ENCODE measurements at places on chromosomes 7 and 10.

DNA sequence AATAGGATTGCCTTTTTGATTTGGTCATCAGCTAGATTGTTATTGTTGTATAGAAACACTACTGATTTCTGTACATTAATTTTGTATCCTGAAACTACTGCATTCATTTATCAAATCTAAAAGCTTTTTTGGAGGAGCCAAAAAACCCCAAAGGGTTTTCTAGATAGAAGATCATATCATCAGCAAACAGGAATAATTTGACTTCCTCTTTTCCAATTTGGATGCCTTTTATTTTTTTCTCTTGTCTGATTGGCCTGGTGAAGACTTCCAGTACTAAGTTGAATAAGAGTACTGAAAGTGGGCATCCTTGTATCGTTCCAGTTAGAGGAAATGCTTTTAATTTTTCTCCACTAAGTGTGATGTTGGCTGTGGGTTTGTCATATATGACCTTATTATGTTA is 10.6 kb upstream of the ENTPD7 start:
- no peaks in the 10 kb centered on the region for H3K4me1 ChIP-seq
- H3K27me3 ChIP-seq = no peaks in the 10 kb centered on the region
- H3K27ac ChIP-seq = no peak overlapping the region
- DNase-seq = no peak
- no peaks in the 10 kb centered on the region for H3K36me3 ChIP-seq
- H3K4me3 ChIP-seq = no peak overlapping the region

DNA sequence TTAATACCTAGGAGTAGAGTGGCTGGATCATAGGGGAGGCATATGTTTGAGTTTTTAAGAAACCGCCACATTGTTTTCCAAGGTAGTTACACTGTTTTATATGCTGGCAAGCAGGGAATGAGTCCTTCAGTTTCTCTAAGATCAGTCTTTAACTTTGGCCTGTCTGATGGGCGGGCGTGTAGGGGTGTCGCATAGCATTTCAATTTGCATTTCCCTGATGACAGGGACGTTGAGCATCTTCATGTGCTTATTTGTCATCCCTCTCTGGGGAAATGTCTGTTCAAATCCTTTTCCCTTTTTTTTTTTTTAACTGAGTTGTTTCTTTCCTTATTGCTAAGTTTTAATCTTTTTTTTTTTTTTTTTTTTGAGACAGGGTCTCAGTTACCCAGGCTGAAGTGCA is 9.8 kb downstream of the MTG1 start:
- no peak overlapping the region for H3K4me3 ChIP-seq
- no peak overlapping the region for H3K27ac ChIP-seq
- no peaks in the 10 kb centered on the region for H3K27me3 ChIP-seq
- H3K36me3 ChIP-seq = no peaks in the 10 kb centered on the region

GRCh38 chr7:143882604-143883078 is 19.3 kb downstream of the TCAF1 start:
- DNase-seq = peak; percentile 85
- peak overlapping the region; percentile 87 for H3K27ac ChIP-seq
- peaks cover 3% of the 10 kb centered on the region for H3K36me3 ChIP-seq
- H3K27me3 ChIP-seq = no peaks in the 10 kb centered on the region

GRCh38 chr7:19701471-19701870 is 7.4 kb downstream of the POLR1F start:
- no peak overlapping the region for H3K27ac ChIP-seq
- H3K27me3 ChIP-seq = no peaks in the 10 kb centered on the region
- no peaks in the 10 kb centered on the region for H3K4me1 ChIP-seq

GRCh38 chr10:131017566-131018285 is 293.8 kb downstream of the TCERG1L start:
- H3K27me3 ChIP-seq = peaks cover 16% of the 10 kb centered on the region
- H3K36me3 ChIP-seq = no peaks in the 10 kb centered on the region

DNA sequence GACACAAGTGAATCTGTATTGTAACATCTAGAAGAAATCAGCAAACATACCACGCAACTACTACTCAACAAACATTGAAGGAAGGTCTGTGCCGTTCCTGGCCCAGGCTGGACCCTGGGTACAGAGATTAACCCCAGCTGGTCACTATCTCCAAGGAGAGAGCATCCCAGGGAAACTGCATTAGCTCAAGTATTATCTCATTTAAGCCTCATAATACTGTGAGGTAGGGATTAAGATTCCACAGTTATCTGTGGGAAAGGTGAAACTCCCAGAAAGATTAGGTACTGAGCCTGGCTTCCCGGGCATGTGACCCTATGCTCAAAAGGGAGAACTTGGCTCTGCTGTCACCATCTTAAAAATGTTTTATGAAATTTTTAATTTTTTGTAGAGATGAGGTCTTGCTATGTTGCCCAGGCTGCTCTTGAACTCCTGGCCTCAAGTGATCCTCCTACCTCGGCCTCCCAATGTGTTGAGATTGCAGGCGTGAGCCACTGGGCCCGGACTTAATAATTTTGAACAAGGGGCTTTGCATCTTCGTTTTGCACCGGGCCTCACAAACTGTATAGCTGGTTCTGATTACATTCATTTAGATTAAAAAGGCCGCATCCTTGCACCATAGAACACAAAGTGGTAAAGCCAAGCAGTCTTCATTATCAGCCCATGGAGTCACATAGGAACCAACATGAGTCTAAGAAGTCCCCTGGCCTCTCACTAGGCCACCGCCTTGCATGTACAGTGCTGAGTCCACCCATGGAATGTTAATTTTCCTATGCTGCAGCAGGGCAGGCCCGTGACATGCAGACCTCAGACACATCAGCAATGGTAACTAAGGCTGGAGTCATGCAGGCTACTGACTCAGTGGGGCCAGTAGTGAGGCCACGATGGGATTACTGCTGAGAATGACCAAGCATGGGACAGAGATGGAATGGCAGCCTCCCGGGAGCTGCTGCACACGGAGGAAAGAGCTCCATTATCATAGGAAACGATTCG is 5.5 kb upstream of the CTBP2 start:
- peaks cover 7% of the 10 kb centered on the region for H3K4me1 ChIP-seq
- H3K4me3 ChIP-seq = no peak overlapping the region
- H3K27me3 ChIP-seq = no peaks in the 10 kb centered on the region
- DNase-seq = no peak
- H3K27ac ChIP-seq = no peak overlapping the region

GRCh38 chr7:1761097-1761496 is 91.0 kb downstream of the ELFN1 start:
- H3K27me3 ChIP-seq = no peaks in the 10 kb centered on the region
- H3K36me3 ChIP-seq = no peaks in the 10 kb centered on the region
- H3K4me1 ChIP-seq = no peaks in the 10 kb centered on the region
- DNase-seq = no peak

GRCh38 chr10:15852111-15852557 is 8.2 kb downstream of the MINDY3 start:
- no peak overlapping the region for H3K4me3 ChIP-seq
- H3K27me3 ChIP-seq = no peaks in the 10 kb centered on the region
- no peak overlapping the region for H3K27ac ChIP-seq
- DNase-seq = no peak
- peaks cover 21% of the 10 kb centered on the region for H3K4me1 ChIP-seq

DNA sequence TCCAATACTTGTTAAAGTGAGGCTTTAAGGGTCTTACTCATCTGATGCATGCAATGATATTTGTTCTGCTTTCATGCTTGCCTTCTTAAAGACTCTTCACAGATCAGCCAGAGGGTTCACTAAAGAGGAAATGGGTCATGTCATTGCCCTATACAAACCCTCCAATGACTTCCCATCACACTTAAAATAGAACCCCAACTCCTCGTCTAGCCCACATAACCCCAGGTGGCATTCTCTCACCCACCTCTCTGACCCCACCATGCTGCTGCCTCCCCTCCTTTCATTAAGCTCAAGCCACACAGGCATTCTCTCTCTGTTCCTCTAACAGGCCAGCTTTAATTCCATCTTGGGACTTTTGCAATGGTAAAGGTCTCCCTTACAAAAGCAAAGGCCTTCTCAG is 253.6 kb downstream of the GRID1 start:
- no peaks in the 10 kb centered on the region for H3K4me1 ChIP-seq
- H3K4me3 ChIP-seq = no peak overlapping the region
- no peak overlapping the region for H3K27ac ChIP-seq
- no peaks in the 10 kb centered on the region for H3K36me3 ChIP-seq
- H3K27me3 ChIP-seq = peaks cover 3% of the 10 kb centered on the region
- DNase-seq = no peak

GRCh38 chr10:123536176-123536845 is 129.8 kb upstream of the GPR26 start:
- DNase-seq = no peak
- H3K36me3 ChIP-seq = no peaks in the 10 kb centered on the region
- no peak overlapping the region for H3K27ac ChIP-seq
- H3K4me1 ChIP-seq = no peaks in the 10 kb centered on the region

DNA sequence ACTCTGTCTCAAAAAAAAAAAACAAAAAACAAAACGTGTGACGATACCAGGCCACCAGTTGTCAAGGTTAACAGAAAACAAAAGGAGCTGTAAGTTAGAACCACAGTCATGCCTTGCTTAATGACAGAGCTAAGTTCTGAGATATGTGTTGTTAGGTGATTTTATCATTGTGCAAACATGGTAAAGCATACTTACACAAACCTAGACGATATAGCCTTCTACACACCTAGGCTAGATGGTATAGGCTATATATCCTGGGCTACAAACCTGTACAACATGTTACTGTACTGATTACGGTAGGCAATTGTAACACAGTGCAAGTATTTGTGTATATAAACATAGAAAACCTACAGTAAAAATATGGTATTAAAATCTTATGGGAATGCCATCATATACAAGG is 564.2 kb downstream of the HTR7 start:
- no peak for DNase-seq
- H3K4me1 ChIP-seq = no peaks in the 10 kb centered on the region
- H3K27ac ChIP-seq = no peak overlapping the region
- no peak overlapping the region for H3K4me3 ChIP-seq

DNA sequence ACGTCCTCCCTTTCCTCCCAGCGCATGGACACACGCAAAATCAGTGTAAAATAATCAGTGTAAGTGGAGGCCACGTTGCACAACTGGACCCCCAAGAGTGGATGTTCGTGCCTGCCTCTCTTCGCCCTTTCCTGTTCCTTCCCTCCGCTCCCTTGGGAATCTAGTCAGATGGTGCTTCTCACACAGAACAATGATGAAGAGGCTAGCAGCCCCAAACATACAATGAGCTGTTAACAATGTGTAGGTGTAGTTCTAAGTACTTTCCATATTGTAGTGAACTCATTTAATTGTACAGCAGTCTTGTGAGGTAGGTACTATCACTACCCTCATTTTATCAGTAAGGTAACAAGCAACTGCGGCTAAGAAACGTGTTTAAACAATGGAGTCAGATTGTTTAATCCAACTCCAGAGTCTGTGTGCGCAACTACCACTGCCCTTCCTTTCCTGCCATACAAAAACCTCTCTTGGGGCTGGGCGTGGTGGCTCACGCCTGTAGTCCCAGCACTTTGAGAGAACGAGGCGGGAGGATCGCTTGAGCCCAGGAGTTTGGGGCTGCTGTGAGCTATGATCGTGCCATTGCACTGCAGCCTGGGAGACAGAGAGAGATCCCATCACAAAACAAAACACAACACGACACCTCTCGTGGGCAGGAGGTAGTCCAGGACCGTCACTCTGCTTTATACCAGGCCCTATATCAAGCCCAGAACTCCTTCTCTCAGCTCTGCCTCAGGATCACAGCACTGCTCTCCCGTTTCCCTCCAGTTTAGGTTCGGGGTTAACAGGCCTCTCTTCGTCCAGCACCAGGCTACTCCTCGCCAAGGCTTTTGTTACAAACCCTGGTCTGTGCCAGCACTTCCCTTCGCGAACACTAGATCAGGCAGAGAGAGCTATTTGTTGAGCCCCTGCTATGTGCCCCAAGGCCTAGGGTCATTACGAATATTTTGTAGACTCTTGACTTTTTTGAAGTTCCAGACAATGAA is 1.1 kb downstream of the FKBP9 start:
- H3K36me3 ChIP-seq = no peaks in the 10 kb centered on the region
- no peaks in the 10 kb centered on the region for H3K27me3 ChIP-seq
- DNase-seq = peak; percentile 55

- no peaks in the 10 kb centered on the region for H3K36me3 ChIP-seq
- H3K27me3 ChIP-seq = no peaks in the 10 kb centered on the region
- H3K27ac ChIP-seq = no peak overlapping the region
- H3K4me1 ChIP-seq = no peaks in the 10 kb centered on the region
- H3K4me3 ChIP-seq = no peak overlapping the region
Observed at GRCh38 chr10:86217371-86218080, 149.1 kb downstream of the GRID1 start.

DNA sequence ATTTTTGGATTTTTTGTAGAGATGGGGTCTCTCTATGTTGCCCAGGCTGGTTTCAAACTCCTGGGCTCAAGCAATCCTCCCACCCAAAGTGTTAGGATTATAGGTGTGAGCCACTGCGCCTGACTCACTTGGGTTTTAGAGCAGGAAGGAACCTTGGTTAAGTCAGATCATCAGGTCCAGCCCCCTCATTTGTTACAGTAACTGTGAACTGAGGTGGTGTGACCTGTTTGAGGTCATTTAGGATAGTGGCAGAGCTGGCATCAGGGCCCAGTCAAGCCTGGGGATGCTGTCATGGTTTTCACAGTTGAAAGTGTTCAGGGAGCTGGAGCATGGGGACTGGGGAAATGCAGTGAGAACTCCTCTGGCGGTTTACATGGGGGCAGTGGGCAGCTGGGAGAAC is 159.6 kb downstream of the TAX1BP1 start:
- H3K4me1 ChIP-seq = peaks cover 7% of the 10 kb centered on the region
- H3K36me3 ChIP-seq = no peaks in the 10 kb centered on the region
- no peak for DNase-seq
- H3K27me3 ChIP-seq = no peaks in the 10 kb centered on the region
- H3K4me3 ChIP-seq = no peak overlapping the region
- H3K27ac ChIP-seq = no peak overlapping the region

GRCh38 chr10:92832998-92833650 is 15.2 kb upstream of the EXOC6 start:
- H3K27ac ChIP-seq = no peak overlapping the region
- no peaks in the 10 kb centered on the region for H3K36me3 ChIP-seq
- H3K4me1 ChIP-seq = peaks cover 5% of the 10 kb centered on the region
- DNase-seq = no peak

- no peak overlapping the region for H3K27ac ChIP-seq
- DNase-seq = no peak
- H3K4me3 ChIP-seq = no peak overlapping the region
- no peaks in the 10 kb centered on the region for H3K27me3 ChIP-seq
- no peaks in the 10 kb centered on the region for H3K4me1 ChIP-seq
- no peaks in the 10 kb centered on the region for H3K36me3 ChIP-seq
Observed at GRCh38 chr7:913736-914520, 37.6 kb downstream of the GET4 start.

- H3K27ac ChIP-seq = peak overlapping the region; percentile 94
- DNase-seq = peak; percentile 11
- H3K4me3 ChIP-seq = peak overlapping the region; percentile 91
- H3K4me1 ChIP-seq = peaks cover 5% of the 10 kb centered on the region
Observed at GRCh38 chr10:75403939-75404814, 2.6 kb upstream of the ZNF503 start.

- DNase-seq = no peak
- H3K36me3 ChIP-seq = no peaks in the 10 kb centered on the region
- H3K4me1 ChIP-seq = no peaks in the 10 kb centered on the region
- no peak overlapping the region for H3K4me3 ChIP-seq
- H3K27me3 ChIP-seq = peaks cover 14% of the 10 kb centered on the region
Observed at GRCh38 chr10:116487522-116488430, 58.0 kb upstream of the PNLIP start.
